ENCODE measurements at places on chromosomes 1 and 21. TPM values are rescaled to one million over a fixed set of nuclear protein-coding genes. Genes with fewer than 3 reads are reported as not detected.

DNA sequence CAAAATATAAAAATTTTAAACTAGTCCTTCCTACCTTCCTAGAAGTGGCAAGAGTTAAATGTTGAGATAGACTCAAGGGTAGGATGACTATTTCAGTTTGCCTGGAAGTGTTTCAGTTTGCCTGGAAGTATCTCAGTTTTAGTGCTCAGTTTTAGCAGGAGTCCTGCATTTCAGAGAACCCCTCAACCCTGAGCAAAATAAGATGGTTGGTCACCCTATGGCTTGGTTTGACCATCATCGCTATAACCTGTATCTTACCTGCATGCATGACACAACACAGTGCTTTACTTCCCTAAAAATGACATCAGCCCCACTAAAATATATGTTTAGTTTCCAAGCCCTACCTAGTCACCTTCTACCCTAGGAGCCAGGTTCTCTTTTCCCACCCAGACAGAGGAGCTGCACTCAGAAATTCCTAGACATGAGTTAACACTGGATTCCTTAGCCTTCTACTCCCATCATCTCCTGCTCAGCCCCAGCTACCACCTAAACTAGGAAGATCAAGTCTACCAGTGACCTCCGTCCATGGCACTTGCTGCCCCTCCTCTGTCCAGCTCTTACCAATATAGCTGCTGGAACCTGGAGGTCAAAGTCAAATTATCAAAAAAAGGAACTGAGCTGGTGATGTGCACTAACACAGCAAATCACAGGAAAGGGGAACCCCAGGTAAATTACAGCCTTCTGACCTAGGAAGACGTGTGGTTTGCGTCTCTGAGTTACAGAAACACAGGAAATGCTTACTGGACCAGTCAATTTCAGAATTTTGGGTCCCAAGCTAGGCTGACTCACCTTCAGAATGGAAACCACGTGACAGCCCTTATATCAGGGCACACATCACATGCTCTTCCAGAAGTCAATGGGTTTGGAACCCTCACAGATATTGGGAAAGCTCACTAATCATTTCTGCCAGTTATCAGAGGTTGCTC lies 2.2 kb upstream of the G0S2 start:
- no peak for ATAC-seq

- ATAC-seq = no peak
These were observed 72.9 kb upstream of the CDC42BPA start for GRCh38 chr1:227391211-227391610.

DNA sequence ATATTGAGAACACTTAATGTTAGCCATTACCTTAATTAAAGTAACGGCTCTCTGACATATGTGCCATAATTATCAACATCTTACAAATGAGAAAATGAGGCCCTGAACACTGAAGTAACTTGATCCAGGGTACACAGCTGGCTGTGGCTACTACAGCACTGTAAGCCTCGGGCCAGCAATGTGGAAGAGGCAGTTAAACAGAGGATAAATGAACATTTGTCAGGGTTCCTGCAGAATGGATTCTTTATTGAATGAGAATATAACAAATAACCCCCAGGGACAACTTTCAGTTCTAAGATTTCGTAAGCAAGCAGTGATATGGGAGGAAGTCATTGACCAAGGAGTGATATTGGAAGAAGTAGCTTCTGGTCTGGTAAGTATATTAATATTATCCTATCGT lies 70.5 kb upstream of the SCYL3 start:
- ATAC-seq = no peak

- peak; percentile 5 for ATAC-seq
These were observed 472 bp downstream of the DTL start for GRCh38 chr1:212035835-212036605.

DNA sequence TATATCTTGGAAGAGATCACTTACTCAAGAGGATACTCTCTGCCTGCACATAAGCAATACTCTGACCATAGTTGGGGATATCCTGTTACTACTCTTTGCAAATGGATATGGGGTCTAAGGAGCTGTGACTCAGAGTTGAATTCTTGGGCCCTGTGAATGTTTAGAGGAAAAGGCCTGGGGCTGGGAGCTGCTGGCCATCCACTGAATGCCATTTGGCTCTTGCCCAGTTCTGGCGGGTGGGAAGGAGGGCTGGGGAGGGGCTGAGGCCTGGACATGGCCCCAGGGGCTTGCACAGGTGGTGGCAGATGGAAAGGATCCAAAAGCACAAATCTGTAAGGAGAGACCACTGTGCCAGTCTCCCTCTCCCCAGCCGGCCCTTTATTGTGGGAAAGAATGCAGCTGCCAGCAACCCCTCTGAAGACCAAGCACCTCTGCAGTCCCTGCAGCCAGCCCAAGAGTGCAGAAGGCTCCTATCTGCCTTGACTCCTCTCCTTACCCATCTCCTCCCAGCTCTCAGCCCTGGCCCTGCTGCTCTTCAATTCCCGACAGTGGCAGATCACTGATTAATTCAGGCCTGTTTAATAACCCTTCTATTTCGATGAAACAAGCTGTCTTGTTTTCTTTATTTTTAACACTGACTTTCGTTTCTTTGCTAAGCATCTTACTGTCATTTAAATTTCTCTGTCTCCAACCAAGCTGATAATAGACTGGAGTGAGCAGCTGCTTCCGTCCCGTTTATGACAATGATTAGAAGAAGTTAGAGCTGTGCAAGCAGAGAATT lies 12.1 kb downstream of the PLXNA2 start:
- peak; percentile 70 for ATAC-seq

DNA sequence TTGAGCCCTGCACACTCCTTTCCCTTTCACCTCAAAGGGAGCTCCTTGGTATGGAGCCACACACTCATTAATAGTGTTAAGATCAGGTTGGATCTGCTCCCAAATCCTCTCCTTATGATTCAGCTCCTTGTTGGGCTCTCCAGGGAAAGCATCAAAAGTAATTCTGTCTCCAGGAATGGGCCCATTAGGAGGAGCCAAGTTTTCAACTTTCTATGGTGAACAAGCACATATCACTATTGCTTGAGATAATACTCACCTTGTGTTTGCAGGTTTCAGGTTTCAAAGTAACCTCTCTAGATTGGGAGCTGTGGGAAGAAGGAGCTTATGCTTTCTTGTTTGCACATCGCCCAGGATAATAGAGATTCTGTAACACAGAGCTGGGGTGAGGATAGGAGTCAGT lies 164.8 kb downstream of the TNFSF18 start:
- no peak for ATAC-seq

DNA sequence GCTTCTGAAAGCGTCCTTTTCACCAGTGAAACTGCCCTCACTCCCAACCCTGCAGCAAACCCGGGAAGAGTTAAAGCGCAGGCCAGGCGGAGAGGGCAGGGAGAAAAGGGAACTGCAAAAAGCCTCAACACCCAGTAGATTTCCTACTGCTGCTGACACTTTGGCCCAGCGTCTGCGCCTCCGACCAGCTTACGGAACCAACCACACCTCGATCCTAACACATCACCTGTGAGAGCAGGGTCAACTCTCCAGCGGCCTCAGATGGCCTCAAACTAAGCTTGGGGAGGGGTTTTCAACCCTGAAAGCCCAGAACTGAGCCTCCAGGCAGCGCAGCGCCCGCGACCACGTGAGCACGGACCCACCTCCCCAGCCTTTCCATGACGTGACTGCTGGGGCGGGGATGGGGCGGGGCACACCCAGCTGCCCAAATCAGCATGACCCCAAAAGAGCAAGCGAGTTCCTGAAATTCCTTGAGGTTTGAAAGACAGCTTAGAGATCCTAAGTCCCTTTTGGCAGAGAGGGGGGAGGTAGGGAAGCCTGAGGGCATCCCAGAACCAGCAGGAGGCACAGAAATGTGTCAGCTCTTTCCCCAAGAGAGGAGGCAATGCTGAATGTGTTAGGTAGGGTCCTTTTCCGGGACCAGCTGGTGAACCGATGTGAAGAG lies 59.1 kb downstream of the ITPKB start:
- ATAC-seq = peak; percentile 84

- no peak for ATAC-seq
These were observed 17.1 kb upstream of the KLHDC8A start for GRCh38 chr1:205373798-205374175.

DNA sequence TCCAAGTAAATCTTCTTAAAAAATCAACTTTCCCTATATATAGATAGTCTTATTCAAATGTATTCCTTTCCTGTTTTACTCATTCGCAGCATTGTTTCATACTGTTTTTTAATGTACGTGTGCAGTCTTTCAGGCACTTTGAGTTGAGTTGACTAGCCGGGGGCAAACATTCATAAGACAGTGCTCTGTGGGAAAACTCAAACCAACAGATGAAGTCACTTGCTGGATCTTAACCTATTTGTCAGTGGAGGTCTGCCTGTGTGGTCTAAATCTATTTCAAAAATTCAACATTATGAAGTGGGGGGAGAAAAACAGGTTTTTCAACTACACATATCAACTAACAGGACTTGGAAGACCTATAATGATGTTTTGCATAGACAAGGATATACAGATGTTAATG lies 6.2 kb downstream of the HSD11B1 start:
- ATAC-seq = no peak

GRCh38 chr1:54844564-54844963 lies 42.4 kb downstream of the DHCR24 start:
- ATAC-seq = no peak

- no peak for ATAC-seq
These were observed 33.7 kb downstream of the L1TD1 start for GRCh38 chr1:62228136-62228882.

DNA sequence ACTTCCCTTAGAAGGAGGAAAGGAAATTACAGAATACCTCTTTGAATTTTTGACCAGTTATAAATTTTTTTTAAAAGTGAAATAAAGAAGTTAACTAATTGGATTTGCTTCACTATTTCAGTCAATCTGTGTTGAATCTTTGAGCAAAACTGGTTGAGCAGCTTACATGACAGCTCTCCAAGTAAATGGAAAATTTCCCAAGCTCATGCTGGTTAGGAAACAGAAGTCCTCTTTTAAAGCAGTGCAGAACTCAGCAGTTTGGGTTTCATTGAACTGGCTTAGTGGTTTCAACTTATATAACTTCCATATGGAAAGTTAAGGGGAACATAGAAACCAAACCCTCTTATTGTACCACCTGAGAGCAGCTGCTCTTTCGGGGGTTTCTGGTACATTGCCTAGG lies 250.5 kb downstream of the PDE4B start:
- no peak for ATAC-seq

The ST3GAL3 gene
- total RNA-seq = 33.9 TPM

The RIPPLY3 gene
- total RNA-seq = 0.35 TPM

The GPN2 gene
- total RNA-seq = 15.2 TPM

The RHD gene
- total RNA-seq = 0.69 TPM

The TBX15 gene
- total RNA-seq = 2.9 TPM

The RBP7 gene
- total RNA-seq = not detected

The JTB gene
- total RNA-seq = 88.0 TPM

Measured in motor neuron (in vitro differentiated cells).